Tibial nerve (tissue), 4 donors: ENCODE measurements at places on chromosomes 1 and 21.

DNA sequence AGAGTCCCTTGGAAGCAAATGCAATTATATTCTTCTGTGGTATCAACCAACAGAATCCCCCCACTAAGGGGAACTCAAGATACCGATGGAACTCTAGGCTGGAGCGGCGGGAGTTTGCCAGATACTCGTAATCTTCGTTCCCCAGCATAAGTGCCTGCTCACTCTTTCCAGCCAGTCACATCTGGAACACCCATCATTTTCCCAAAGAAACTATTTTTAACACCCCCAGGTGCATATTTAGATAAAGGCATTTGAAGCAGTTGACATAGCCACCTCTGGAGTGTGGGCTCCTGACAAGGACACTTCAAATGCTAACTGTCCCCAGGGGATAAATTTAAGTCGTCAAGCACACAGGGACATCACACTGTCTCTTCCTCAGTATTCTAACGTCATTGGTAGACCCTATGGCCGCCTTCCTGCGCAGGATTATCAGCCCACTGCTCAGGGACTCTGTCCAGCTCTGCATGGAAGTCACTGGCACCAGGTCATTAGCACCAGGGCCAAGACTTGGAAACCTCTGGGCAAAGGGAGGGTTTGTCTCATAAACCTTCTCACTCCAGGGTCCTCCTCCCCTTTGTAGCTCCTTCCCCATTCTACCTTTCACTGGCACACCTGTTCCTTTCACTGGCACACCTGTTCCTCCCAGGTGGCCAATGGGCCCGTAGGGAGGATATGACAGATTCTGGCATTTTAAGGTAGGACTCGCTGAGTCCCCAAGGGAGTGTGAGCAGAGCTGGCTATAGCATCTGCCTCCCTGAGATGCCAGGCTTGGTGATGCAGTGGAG lies 48.8 kb downstream of the H3-3A start:
- no peak for DNase-seq

DNA sequence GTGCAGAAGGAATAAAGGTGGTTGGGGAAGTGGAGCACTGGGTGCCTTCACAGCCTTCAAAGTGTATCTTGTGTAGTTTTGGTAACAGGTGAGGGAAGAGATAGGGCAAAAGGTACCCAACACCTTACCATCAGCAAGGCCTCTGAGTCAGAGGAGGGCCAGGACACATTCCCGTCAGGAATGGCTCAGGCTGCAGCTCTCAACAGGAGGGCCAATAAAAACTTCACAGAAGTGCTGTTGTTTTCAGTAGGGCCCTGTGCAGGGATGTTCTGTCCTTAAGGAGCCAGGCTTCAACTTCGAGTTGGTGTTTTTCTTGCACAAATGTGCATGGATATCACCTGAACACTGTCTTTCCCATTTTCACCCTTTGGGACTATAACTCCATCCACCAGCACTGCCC lies 333.4 kb downstream of the ASTN1 start:
- no peak for DNase-seq

DNA sequence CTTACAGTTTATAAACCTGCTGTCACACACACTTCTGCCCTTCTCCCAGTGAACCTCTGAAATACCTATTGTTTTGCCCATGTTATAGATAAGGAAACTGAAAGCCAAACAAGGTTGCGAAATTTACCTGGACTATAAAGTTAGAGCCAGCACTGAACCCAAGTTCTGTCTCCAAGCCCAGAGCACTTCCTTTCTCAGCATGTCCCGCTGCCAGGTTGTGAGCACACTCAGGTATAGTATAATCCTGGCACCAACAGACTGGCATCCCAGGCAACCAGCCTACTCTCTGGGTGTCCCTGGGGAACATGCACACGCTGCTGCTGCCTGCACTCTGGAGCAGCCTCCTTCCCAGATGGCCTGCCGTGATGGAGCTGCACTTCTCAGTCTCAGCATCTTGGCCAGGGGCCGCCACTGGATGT lies 45.1 kb downstream of the PGBD5 start:
- no peak for DNase-seq

GRCh38 chr1:172671591-172671990 lies 12.7 kb downstream of the FASLG start:
- DNase-seq: no peak

DNA sequence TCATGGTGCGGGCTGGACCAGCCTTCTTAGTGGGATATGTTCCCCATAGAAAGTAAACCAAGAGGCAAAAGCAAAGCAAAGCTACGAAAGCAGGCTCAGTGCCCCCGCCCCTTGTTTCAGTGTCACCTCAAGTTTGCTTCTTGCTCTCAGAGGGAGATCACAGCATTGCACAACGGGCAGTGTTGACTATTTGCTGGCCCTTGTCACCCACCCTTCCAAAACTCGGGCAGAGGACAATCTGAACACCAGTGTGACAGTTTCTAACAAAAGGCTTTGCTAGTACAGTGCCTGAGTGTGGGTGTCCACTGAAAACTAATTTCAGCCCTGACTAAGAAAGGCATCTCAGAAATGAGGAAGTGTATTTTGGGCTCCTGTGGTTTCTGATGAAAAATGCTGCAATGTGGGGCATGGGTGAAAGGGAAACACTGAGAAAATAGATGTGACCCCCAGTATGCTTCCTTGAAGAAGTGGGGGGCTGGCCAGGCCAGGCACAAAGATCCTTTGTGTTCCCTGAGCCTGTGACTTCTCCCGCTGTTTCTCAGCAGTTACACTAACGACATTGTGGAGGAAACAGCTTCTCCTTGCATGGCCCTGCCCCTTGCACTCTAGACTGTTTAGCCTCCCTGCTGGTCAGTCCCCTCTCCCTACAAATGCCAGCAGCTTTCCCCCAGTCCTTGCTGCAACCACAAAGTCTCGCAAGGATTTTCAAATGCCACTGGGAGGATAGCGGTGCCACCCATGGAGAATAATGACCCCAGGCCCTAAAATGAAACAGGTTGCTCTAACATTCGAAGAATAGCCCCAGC lies 33.3 kb upstream of the KCNE1 start:
- peak; percentile 27 for DNase-seq

- no peak for DNase-seq
These were observed 118.6 kb upstream of the KAZN start for GRCh38 chr1:14479865-14480264.

DNA sequence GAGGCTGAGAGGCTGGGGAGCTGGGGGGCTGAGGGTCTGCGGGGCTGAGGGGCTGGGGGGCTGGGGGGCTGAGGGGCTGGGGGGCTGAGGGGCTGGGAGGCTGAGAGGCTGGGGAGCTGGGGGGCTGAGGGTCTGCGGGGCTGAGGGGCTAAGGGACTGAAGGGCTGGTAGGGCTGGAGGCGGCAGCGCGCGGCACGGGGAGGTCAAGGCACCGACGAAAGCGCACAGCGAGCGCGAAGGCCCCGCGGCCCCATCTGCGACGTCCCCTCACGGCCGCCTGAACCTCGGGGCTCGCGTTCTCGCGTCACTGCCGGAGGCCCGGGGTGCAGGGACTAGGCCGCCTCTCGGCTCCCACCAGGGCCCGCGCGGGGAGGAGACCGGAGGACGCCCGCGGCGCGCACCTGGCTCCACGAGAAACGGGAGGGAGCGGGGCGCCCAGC lies 356 bp downstream of the INTS11 start:
- no peak for DNase-seq

DNA sequence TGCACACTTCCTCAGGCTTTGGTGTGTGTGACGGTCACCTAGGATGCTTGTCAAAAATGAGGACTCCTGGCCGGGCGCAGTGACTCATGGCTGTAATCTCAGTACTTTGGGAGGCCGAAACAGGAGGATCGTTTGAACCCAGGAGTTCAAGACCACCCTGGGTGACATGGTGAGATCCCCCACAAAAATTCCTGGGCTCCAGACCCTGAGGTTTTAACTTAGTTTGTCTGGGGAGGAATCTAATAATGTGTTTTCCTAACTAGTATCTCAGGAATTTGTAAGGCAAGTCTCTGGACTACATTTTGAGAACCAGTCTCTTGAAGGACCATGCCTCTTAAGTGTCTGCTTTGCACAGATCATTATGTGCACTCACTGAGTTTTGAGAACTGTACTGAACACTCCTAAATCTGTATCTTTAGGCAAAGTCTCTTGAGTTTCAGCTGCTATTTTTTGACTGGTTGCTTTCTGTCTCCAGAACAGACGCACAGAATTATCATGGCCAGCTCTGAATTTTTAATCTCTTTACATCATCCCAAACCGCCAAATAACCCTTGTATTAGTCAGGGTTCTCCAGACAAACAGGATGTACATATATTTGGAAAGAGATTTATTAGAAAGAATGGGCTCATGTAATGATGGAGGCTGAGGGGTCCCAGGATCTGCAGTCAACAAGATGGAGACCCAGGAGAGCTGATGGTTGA lies 45.5 kb upstream of the VANGL1 start:
- DNase-seq: no peak

- DNase-seq: no peak
These were observed 6.5 kb upstream of the CCDC27 start for GRCh38 chr1:3745590-3746381.

DNA sequence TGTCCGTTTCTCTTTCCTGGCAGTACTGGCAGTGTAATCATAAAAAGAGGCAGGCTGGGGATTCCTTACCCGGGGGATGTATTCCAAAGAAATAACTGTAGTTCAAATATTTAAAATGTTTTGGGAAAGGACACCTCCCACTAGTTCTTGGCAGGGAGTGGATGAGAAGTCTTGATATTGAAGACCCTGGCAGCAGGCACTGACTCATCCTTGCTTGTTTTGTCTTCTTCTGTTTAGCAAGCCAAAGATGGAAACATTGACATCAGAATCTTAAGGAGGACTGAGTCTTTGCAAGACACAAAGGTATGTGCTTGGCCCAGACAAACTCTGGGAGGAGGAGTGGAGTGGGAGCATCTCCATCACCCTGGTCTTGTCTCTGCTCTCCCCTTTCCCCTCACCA lies 639 bp downstream of the IL20 start:
- DNase-seq: no peak

GRCh38 chr1:6884652-6885153 lies 99.4 kb downstream of the CAMTA1 start:
- DNase-seq: no peak

DNA sequence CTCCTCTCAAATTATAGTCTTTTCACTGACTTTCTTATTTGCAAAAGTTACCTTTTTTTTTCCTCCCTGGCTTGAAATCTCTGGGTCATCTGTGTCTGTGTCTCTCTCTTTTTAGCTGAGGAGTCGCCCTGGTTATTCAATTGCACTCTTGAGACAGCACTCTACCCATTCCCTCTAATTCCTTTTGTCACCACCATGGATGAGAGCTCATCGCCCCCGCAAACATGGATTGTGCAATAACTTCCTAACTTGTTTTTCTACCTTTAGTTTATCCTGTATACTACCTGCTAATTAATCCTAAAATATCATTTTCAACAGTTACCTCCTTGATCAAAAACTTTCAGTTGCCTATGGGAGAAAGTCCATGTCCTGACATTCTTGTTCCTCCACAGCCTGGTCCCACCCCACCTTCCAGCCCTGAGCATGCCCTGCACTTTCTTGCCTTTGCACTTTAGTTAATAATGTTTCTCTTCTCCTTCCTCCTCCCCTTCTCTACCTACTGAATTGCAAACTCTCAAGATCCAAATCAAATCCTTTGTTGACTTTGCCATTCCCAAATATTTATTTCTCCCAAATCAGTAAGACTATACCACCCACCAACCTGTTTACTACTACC lies 110.4 kb upstream of the MAGI3 start:
- DNase-seq: no peak
